ENCODE measurements at places on chromosomes 16 and 17. TPM values are rescaled to one million over a fixed set of nuclear protein-coding genes. Genes with fewer than 3 reads are reported as not detected.

STX4 gene
- polyA plus RNA-seq = 79.5 TPM

- DNase-seq = no peak
Measured at GRCh38 chr16:28623172-28623711, 13.4 kb upstream of the SULT1A1 start.

- DNase-seq = peak; percentile 99
Measured at GRCh38 chr17:40559954-40560591, 5.2 kb downstream of the CCR7 start.

ABCC12 gene
- polyA plus RNA-seq = not detected

XYLT1 gene
- 0.88 TPM for polyA plus RNA-seq

- DNase-seq = no peak
Measured at GRCh38 chr16:88539261-88539651, 30.9 kb upstream of the ZC3H18 start.

DNA sequence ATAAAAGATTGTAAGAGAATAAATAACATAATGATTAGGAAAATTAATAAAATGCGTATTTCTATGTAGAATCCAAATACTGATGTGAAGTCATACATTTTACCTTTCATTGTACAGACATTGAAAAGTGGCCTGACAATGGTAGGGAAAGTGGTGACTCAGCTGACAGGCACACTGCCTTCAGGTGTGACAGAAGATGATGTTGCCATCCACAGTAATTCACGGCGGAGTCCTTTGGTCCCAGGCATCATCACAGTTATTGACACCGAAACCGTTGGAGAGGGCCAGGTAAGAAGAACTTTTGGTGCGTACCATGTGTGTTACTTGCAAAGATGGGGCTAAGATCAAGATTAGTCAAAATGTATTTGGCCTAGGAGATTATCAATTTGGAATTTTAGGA lies 232.8 kb downstream of the BCAS3 start:
- DNase-seq = no peak

TBC1D3G gene
- 0.08 TPM for polyA plus RNA-seq

GRCh38 chr17:50899005-50899460 lies 32.9 kb upstream of the TOB1 start:
- DNase-seq = no peak

TEKT1 gene
- not detected for polyA plus RNA-seq

DNA sequence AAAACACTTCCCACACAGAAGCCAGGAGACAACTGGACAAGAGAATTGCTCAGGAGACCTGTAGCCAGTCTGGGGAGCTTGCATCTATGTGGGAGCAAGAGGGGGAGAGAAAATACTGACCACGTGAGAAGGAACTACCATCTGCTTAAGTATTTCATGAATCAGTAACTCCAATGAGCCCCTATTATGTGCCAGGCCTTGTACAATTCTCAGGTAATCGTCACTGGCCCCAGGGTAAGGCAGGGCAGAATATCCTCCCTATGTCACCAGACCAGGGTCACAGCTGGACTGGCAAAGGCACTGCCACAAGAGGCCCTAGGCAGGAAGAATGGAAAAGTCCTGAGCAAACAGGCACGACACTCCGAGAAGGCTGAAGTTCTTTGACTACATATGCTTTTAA lies 25.9 kb downstream of the USP7 start:
- no peak for DNase-seq

GRCh38 chr16:85514295-85514597 lies 98.9 kb upstream of the GSE1 start:
- DNase-seq = no peak

RNF112 gene
- 2.7 TPM for polyA plus RNA-seq

GLOD4 gene
- polyA plus RNA-seq = 141 TPM

CNTNAP4 gene
- not detected for polyA plus RNA-seq

DNA sequence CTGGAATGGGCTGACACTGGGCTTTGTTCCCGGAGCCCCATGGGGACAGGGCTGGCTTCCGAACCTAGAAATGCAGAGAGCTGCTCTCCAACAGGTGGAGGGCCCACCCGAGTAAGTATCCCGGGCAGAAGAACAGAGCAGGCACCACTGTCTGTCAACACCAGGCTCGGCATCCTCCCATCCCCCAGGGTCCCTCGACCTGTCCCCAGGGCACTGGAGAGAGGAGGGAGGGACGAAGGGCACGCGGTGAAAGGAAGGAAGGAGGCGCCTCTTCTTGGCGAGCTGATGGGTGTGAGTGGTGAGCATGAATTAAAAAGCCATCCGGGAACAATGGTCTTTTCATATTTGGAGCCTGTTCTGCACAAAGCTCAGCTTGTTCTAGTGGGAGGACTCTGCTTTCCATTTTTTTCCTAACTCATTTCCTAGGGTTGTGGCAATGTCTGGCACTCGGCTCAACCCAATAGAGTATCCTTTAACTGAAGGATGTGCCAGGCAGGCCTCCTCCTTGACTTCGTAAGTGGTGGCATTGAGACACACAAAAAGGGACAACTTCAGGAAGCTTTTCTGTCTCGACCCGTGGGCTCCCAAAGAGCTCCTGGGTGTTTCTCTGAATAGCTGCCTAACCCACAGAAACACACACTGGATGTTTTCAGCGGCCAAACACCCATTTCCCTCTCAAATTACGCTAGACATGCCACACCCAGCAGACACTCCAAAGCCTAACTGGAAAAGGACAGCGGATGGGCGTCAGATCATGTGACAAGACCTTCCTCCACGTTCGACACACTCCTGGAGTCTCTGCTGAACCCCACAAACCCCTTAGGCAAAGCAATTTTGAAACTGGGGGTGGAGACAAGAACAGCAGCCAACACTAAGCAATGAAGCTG lies 47.7 kb downstream of the ZFHX3 start:
- DNase-seq = no peak

- DNase-seq = peak; percentile 89
Measured at GRCh38 chr16:89330177-89330856, 112.8 kb downstream of the ZNF778 start.

- no peak for DNase-seq
Measured at GRCh38 chr16:729768-730665, 3.1 kb downstream of the HAGHL start.

- no peak for DNase-seq
Measured at GRCh38 chr17:79125503-79125902, 50.9 kb downstream of the ENGASE start.

- DNase-seq = no peak
Measured at GRCh38 chr16:50602126-50602525, 53.9 kb downstream of the NKD1 start.

- DNase-seq = no peak
Measured at GRCh38 chr17:45313996-45314740, 2.7 kb downstream of the MAP3K14 start.

PIRT gene
- not detected for polyA plus RNA-seq

TPSG1 gene
- polyA plus RNA-seq = not detected

MAFG gene
- polyA plus RNA-seq = 52.4 TPM

GRCh38 chr17:79045842-79046196 lies 21.9 kb downstream of the C1QTNF1 start:
- peak; percentile 78 for DNase-seq

DNA sequence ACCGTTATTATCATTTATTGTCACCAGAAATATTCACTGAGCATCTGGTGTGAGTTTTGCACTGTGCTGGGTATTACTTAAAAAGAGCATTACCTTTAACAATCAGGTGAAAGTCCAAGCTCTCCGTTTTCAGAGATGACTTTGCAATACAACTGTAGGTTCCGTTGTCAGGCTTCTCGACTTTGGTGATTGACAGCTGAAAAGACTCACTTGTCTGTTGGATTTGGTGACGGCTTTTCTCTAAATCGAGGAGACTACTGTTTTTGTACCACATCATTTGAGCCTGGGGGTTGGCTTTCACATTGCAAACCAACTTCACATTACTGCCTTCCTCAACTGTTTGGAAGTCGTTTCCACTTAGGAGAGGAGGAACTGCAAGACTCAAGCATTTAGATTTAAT lies 9.1 kb downstream of the TMIGD1 start:
- no peak for DNase-seq

DNA sequence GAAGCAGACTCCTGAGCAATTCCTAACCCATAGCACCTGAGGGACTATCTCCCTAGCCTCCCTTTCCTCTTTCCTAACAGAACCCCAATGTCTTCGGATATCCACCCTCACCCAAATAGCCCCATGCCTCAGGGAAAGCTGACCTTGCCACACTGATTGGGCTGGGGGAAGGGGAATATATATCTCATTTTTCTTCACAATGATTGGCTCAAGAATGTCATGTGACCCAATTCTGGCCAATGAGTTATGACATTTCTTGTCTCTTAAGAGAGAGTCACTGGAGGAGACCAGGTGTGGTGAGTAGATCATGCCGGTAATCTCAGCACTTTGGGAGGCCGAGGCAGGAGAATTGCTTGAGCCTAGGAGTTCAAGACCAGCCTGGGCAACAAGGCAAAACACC lies 71.9 kb upstream of the NLK start:
- DNase-seq = no peak

TBC1D3H gene
- polyA plus RNA-seq = not detected

CRYBA1 gene
- 0.12 TPM for polyA plus RNA-seq

DNA sequence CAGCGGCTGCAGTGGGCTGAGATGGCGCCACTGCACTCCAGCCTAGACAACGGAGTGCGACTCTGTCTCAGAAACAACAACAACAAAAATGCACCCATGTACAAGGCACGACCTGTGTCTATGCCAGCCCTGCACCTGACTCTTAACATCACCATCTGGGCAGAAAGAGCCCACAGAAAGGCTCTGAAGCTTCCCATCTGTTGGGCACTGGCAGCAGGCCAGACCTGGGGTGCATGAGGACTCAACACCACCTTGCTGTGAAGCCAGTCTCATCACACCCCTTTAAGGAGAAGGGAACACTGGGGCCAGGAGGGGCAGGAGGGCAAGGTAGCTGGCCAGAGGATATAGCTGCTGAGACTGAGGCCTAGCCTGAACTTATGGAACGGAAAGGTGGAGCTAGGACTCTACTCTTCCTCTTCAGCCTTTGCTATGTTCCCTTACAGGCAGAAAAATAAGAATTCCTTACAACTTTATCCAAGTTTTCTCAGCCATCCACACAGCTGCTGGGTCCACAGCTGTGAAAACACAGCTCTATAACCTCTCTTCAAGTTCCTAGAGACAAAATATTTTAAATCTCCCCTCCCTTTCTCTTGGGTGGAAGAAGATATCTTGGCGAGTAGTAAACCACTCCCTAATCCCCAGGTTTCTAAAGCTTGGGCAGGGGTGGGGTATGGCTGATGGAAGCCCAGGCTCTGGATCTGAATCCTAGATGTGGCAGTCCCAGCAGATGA lies 2.8 kb downstream of the ELOB start:
- DNase-seq = no peak

SLC47A1 gene
- 20.4 TPM for polyA plus RNA-seq

KRT33B gene
- polyA plus RNA-seq = 0.05 TPM

ACSF2 gene
- polyA plus RNA-seq = 24.4 TPM

GRCh38 chr16:31082368-31083045 lies 6.2 kb downstream of the PRSS53 start:
- no peak for DNase-seq

DNA sequence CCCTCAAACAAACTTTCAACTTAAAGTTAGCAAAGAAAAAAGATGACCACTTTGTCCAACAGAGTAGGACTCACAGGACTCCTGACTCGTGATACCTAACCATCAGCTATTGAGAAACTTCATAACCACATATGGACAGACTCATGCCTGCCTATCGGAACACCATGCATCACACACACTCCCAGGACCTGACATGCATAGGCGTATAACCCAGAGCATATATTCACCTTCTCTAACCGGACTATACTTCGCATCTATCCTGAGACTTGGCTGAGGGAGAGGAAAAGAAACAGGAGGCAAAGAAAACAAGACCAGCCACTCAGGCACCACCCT lies 2.2 kb downstream of the PIP4K2B start:
- DNase-seq = no peak

AGRP gene
- polyA plus RNA-seq = not detected

- no peak for DNase-seq
Measured at GRCh38 chr17:50308666-50309065, 34.4 kb downstream of the TMEM92 start.

RAB26 gene
- 5.7 TPM for polyA plus RNA-seq

PIK3R5 gene
- not detected for polyA plus RNA-seq

GRCh38 chr17:44595216-44595775 lies 38.0 kb downstream of the FZD2 start:
- DNase-seq = no peak

CDH1 gene
- polyA plus RNA-seq = 7.2 TPM

DNA sequence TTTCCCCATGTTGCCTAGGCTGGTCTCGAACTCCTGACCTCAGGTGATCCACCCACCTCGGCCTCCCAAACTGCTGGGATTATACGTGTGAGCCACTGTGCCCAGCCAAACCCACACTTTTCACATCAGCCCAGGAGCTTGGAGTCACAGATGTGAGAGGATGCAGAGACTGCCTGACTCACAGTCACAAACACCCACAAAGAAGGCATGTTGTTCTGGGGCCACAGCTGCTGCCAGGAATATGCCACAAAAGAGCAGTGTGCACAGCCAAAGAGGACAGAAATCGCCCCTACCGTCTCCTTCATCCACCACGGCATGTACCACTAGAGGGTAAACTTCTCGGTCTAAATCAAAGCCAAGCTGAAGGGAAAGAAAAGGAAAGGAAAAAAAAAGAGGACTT lies 25.1 kb upstream of the FOXJ1 start:
- DNase-seq = no peak

LCAT gene
- 10.0 TPM for polyA plus RNA-seq

- peak; percentile 67 for DNase-seq
Measured at GRCh38 chr17:2282297-2282873, 21.2 kb downstream of the SMG6 start.

CDIPT gene
- 71.2 TPM for polyA plus RNA-seq

- no peak for DNase-seq
Measured at GRCh38 chr17:8417806-8418205, 17.9 kb upstream of the NDEL1 start.

DNA sequence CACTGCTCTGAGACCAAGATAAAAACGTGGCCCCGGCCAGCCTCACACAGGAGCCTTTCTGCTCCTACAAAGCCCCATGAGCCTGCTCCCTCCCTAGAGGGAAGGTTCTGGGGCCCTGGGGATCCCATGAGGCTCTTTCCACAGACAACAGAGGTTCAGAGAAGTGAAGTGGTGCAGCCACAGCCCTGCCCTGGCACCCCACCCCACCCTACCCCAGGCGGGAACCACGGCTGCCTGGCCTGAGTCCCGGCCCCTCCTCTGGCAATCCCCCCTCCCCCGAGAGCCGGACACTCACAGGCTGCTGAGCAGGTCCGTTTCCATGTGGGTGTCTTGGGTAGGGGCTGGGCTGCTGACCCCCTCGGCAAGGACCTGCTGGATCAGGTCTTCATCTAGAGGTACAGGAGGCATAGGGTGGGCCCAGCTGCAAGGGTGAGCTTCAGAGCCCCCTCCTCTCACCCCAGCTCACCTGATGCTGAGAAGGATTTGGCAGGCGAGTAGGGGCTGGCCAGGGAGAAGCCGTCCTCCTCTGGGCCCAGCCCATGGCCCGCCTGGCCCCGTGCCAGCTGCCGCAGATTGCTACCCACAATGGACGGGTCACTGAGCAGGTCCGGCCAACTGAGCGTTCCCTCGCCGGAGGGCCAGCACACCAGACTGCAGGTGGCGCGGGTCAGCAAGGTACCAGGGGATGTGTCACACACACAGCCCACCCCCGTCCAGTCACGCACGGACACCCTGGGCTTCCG lies 38.7 kb downstream of the PKD1 start:
- no peak for DNase-seq

- DNase-seq = no peak
Measured at GRCh38 chr17:14196377-14196997, 40.2 kb downstream of the CDRT15 start.

GRCh38 chr16:15948532-15949209 lies 745 bp upstream of the ABCC1 start:
- no peak for DNase-seq

- DNase-seq = peak; percentile 84
Measured at GRCh38 chr16:87570938-87571867, 31.1 kb upstream of the JPH3 start.
